ENCODE measurements at places on chromosomes 13 and 19.

- DNase-seq = no peak
Observed at GRCh38 chr13:91986761-91987483, 588.5 kb downstream of the GPC5 start.

DNA sequence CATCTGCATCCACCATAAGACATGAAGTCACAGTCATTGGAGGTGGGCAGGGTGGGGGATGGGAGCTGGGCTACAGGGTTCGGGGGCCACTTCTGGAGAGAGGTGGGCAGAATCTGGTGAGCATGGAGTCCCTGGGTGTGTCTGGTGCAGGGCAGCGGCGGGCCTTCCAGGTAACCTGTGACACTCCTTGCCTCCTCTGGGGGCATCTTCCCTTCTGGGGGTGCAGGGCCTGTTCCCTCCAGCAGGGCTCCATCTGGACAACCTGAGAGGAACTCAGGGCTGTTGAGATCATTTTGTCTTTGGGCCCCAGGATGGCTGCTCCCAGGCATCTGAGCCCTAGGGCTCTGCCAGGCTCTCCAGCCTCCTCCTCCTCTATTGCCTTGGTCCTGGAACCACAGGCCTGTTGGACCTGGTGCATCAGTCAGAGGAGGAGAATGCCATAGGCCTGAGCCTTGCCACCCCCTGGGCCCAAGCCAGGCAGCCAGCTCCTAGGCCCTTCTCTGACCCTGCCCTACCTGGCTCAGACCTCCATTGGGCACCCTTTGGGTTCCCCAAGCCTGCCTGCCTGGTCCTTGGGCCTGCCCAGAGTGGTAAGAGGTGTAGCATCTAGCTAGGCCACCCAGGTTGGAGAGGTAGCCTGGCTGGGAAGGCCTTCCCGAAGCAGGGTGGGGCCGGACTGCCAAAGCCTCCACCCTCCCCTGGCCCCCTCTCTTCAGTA is 13.4 kb downstream of the LYL1 start:
- DNase-seq = peak; percentile 48

GRCh38 chr19:4909156-4909896 is at the start of gene UHRF1:
TSS of gene UHRF1 (plus strand) at chr19:4909501. CDS start at chr19:4910886, 1,385 bp downstream.
- peak; percentile 67 for DNase-seq

DNA sequence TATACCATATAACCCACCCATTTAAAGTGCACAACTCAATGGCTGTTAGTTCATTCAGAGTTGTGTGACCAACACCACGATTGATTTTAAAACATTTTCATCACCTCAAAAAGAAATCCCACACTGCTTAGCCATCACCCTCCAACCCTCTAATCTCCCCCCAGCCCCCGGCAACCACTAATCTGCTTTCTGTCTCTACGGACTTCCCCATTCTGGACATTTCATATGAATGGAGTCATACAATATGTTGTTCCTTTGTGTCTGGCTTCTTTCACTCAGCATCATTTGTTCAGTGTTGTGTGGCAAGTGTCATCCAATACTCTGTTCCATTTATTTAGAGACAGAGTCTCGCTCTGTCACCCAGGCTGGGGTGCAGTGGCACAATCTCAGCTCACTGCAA is 4.0 kb upstream of the PNMA8B start:
- DNase-seq = no peak

GRCh38 chr13:73465617-73465971 is 406.8 kb downstream of the KLF5 start:
- no peak for DNase-seq

DNA sequence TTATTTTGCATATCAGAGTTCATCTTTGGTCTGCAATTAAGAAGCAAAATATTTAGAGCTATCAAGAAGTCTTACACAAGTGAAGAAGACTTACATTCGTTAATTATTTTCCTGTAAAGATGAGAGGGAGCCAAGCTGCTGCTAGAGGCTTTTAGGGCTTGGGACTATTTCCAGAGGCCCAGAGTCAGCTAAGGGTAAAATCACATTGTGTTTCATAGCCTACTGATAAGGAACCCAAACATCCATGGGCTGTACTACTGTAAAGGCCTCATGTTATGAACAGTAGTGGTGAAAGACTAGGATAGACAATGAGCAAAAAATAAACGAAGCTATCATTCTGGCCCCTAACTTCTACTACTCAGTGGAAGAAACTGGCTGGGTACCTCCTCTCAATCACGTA is 10.9 kb upstream of the TEX30 start:
- DNase-seq = no peak

Data from HuH-7 (cell line).